NCI-H1105 treated with DMSO at 0.1 percent for 48 hours (cell line): ENCODE measurements at places on chromosomes 1 and 21.

DNA sequence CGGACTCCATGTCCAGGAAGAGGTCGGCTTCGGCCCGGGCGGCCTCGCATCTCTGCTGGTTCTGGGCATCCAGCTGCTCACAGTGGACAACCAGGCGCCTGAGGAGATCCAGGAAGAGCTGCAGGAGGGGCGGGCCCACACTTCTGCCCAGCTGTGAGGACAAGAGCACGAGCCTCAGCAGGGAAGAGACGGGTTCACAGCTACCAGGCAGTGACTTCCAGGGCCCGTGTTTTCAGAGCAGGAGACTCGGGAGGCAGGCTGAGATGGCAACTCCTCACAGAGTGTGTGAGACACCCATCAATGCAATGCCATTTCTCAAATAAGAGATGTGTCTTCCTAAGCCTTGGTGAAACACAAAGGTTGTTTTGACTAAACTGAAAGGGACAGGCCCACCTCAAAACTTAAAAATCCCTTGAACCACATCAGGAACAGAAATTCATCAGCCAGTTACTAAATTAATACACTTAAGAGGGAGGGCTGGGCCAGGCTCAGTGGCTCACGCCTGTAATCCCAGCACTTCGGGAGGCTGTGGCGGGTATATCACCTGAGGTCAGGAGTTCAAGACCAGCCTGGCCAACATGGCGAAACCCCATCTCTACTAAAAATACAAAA, 43.4 kb downstream of the URB1 start:
- no peak for DNase-seq

- no peak for DNase-seq
These were observed 20.6 kb downstream of the CEP104 start for GRCh38 chr1:3836421-3836820.

DNA sequence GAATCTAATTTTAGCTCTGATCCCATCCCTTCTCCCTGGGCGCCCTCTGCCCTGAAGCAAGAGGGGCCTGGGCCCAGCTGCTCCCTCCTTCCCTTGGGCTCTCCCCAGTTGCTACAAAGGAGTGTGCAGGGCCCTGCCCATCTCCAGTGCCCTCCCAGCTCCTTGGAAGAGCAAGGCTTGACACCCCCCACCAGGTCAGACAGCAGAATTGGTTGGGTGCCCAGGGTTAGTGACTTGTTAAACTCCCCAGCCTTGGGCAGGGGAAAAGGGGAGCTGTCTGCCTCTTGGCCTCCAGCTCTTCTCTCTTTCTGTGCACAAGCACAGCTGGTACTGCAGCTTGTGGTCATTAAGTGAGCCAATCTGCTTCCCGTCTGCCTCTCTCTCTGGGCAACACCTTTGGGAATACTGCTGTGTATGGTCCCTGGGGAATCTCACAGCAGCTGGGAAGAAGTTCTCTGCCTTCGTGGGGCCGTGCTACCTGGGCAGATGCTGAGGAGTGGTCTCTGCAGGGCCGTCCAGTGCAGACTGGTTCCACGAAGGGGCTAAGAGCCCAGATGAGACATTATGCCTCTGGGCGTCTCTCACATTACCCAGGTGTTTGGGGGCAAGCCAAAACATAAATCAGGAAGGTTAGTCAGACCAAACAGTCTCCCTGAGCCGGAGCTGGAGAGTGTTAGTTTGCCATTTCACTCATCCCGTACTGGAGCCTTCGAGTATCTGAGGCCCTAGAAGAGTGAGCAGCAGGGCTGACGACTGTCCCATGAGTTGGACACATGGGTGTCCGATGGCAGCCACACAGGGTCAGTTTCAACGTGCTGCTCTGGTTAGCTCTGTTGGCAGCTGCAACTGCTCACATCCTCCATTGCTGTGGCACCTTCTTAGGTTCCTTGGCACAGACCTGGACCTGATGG, 37.3 kb downstream of the TMEM53 start:
- DNase-seq: peak; percentile 35

GRCh38 chr1:209895709-209896108, 42.3 kb upstream of the SYT14 start:
- DNase-seq: no peak

- DNase-seq: no peak
These were observed 145.7 kb upstream of the TIAM1 start for GRCh38 chr21:31489726-31490125.

DNA sequence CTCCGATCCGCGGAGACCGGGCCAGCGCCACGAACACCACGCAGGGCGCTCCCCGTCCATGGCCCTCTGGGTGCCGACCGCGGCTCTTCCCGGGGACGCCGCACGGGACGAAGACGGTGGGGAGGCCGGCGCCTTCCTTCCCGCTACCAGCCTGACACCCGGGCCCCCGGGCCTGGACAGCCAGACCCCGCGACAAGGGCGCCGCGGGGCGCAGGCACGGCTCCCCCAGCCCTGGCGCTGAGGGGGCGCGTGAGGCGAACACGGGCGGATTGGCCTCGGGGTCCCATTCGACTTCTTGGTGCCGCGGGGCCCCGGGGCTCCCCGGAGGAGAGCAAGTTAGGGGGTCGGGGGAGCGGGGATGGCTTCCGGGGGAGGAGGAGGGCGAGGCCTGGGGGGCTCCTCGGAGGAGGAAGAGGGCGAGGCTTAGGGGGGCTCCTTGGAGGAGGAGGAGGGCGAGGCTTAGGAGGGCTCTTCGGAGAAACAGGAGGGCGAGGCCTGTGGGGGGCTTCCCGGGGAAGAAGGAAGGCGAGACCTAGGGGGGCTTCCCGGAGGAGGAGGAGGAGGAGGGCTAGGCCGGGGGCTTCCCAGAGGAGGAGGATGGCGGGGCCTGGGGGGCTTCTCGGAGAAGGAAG, 537 bp upstream of the KLHL17 start:
- no peak for DNase-seq

DNA sequence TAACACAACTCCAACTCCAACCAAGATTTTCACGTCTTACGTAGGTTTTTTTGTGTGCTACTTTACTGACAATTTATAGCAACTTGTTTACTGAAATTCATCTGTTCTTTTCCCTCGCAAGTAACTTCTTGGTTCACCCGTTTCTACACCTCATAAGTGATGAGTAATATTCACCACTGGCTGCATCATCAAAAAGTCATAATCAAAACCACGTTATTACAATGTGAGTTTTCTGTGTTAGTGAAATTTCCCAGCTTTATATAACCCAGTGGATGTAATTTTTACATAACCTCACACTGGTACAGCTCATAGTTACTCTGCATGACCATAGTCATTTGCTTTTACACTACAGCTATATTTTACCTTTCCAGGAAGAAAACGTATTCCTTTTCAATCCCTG, 401.1 kb upstream of the LYPLAL1 start:
- no peak for DNase-seq

GRCh38 chr1:116824631-116825206, 70.5 kb downstream of the CD2 start:
- no peak for DNase-seq

- DNase-seq: no peak
These were observed 200.7 kb downstream of the KCTD3 start for GRCh38 chr1:215767761-215768160.

DNA sequence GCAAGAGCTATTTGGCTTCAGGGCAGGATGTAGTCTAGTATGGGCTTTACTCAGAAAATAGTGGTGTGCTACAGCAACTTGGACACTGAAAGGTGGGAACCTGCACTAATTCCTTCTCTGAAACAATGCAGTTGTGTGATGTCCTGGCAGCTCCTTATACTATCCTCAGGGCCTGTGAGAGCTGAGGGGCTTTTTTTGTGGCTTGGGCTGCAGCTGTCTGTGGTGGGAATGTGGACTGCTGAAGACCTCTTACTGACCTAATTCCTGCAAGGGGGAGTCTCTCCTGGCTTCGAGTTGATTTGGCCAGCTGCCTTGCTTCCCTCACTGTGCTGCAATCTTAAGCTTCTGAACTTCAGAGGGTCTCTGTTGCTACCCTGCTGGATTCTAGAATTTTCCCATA, 22.3 kb upstream of the CHODL start:
- no peak for DNase-seq

- DNase-seq: no peak
These were observed 18.4 kb upstream of the COL6A2 start for GRCh38 chr21:46079352-46080170.

- no peak for DNase-seq
These were observed 5.7 kb downstream of the CEP104 start for GRCh38 chr1:3851292-3851691.

GRCh38 chr1:118154220-118154619, 30.8 kb downstream of the SPAG17 start:
- peak; percentile 20 for DNase-seq

DNA sequence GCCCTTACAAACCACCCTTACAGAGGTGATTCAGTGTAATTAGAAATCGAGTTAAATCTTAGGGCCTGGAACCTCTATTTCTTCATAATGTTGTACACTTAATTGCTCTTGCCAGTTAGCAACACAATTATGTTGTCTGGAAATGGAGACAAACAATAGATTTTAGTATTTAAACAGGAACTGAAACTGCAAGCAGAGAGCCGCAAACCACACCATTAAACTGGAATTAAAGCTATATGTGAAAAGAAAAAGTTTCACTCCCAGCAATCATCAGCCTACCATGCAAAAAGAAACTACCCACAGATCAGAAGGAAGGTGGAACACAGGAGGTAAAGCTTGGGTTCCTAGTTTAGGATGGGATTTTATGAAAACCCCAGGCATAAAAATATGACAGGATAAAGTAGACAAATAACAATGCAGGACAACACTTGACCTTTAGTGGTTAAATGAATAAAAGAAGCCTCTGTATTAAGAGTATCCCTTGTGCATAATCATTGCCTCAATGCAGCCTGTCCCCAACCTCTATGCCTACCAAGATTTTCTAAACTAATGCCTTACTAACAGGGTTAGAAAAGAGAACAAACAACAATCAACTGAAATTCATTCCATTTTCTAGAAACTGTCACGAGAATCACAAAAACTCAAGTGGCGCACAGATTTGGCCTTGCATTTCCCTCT, 304.3 kb upstream of the ESRRG start:
- no peak for DNase-seq

GRCh38 chr1:242065813-242066212, 66.9 kb upstream of the MAP1LC3C start:
- DNase-seq: no peak

- no peak for DNase-seq
These were observed 72.4 kb upstream of the BCAR3 start for GRCh38 chr1:93753791-93754763.
